HT1080 (cell line): ENCODE measurements at places on chromosomes 7 and 10. TPM values are rescaled to one million over a fixed set of nuclear protein-coding genes. Genes with fewer than 3 reads are reported as not detected.

- DNase-seq: no peak
Observed at GRCh38 chr10:20277820-20278219, 461.6 kb downstream of the PLXDC2 start.

OIT3 gene
- not detected in 2 replicates for total RNA-seq

DNA sequence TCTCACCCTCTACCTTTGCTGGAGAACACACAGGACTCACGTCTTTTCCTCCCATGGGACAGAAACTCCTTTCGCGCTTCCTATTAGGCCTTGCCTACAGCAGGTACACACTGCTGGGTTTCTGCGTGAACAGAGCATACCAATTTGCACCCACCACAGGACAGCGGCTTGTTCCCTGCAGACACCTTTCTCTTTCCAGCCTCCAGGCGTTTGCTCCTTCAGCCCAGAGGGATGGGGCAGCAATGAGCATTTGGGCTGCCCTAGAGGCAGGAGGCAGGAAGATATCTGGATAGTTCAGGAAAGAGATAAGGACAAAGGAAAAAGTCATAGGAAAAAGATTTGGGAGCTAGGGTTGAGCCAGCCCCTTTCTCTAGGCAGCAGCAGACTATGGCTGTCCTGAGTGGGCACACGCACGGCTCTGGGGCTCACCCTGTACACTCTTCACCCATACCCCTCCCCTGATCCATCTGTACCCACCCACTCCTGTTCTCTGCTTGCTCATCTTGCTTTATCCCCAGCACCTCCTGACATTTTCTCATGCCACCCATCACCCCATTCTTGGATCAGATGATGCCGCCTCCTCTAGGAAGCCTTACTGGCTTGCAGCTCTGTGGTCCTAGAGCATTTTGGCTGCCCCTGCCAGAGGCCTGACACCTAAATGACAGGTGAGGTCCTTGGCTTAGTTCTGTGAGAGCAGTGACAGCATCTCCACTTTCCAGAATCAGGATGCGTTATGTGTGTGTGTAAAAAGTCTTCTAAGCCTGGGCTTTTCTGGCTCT lies 40.7 kb upstream of the SPDYE3 start:
- DNase-seq: no peak

RABGEF1 gene
- total RNA-seq: 25.6 and 34.3 TPM in 2 replicates

DNA sequence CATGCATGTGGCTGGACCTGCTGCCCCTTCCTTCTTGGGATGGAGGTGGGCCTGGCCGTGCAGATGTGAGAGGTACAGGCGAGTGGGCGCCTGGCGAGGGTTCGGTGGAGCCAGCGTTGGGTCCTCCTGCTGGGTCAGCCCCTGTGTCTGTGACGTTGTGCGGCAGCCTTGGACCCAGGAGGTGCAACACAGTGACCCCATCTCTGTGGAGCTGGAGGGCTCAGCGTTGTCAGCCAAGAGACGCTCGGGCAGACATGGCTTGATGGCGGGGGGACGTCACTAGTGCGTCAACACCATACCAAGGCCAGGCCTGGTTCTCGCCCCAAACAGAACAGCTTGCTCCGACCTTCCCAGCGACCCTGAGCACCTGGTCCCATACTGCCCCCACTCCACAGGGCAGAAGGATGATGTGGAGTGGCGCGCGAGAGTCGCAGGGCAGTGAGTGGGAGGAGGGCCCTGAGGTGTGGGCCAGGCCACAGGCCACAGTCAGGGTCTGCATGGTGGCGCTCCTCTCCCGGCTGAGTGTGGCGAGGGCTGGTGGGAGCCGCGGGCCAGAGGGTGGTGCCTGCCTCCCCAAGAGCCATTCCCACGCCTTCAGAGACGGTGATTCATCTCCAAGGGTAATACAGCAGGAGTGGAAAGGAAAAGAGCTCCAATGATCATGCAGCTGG lies 184.4 kb downstream of the DNAJB6 start:
- DNase-seq: no peak

DNA sequence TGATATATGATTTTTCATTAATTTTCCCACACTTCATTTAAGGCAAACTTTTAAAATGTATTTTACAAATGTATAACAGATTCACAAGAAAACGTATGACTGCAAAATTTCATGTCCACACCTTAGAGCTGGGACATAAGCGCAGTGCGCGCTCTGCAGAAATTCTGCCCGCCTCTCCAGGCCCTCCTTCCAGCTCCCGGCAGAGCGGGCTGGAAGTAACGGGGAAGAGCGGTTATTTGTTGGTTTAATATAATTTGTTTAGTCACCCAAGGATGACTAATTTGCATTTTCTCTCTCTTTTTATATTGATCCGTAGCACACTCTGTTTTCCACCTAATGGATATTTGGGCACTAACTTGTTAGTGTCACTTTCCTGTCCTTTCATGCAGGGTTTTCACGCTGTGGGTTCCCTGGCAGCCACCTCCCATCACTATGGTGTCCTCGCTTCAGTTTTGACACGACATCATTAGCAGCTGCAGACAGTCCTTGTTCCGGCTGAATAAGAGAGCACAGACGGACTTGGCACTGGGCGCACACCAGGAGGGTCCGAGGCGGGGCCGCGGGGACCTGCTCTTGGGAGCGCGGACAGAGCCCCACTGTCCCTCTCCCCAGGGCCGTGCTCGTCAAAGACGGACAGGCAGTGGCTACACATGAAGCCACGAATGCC lies 129.2 kb upstream of the SEC61G start:
- DNase-seq: no peak

HSPB1 gene
- total RNA-seq: 0.43 and 1.2 TPM in 2 replicates

GRCh38 chr10:122164815-122165483 lies 106.1 kb upstream of the BTBD16 start:
- DNase-seq: no peak

GRCh38 chr7:69600710-69601519 lies 2.6 kb downstream of the AUTS2 start:
- DNase-seq: no peak

DNA sequence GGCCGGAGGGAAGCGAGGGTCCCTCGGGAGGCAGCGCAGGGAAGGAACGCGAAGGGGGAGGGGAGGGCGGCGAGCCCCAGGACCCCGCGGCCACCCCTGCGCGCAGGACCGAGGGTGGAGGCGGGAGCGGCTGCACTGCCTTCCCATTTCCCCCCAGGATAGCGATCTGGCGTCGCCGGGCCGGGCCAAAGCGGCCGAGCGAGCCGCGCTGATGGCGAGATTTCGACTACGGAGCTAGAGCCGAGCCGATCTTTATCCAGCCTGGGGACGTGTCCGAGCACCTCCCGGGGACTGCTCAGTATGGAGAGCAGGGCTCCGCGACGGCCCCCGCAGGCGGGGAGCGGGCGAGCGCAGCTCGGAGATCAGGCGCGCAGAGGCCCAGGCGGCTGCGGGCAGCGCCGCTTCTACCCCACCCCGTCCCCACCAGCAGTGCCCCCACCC lies 590 bp upstream of the CRTAC1 start:
- DNase-seq: no peak

GRCh38 chr7:35695473-35695850 lies 527 bp upstream of the HERPUD2 start:
- peak; percentile 38 for DNase-seq

- peak; percentile 55 for DNase-seq
Observed at GRCh38 chr10:43461950-43462349, 25.0 kb downstream of the ZNF487 start.

GRCh38 chr10:10598297-10598696 lies 419.4 kb upstream of the CELF2 start:
- no peak for DNase-seq

- DNase-seq: peak; percentile 92
Observed at GRCh38 chr10:52486840-52487611, 172.9 kb downstream of the DKK1 start.

GRCh38 chr10:70482982-70483760 lies 4.6 kb downstream of the PALD1 start:
- DNase-seq: no peak

DNA sequence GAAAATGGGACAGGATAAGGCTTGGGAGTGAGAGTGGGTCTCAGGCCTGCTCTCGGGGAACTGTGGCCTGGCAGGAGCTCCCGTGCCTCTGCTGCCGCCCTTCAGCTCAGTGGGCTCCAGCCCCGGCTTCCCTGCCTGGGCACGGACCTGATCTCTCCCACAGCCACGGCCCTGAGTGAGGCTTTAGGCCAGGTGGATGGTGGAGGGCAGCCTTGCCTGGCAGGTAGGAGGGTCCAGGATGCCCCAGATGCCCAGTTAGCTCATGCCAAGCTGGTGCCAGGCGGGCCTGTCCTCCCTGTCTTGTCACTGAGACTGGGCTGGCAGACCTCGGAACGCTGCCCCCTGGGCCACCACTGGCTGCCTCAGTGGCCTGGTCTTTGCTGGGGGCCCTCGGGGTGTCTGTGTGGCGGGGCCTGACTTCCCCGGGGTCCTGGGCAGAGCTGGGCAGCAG lies 116.6 kb downstream of the INPP5A start:
- DNase-seq: no peak

DNA sequence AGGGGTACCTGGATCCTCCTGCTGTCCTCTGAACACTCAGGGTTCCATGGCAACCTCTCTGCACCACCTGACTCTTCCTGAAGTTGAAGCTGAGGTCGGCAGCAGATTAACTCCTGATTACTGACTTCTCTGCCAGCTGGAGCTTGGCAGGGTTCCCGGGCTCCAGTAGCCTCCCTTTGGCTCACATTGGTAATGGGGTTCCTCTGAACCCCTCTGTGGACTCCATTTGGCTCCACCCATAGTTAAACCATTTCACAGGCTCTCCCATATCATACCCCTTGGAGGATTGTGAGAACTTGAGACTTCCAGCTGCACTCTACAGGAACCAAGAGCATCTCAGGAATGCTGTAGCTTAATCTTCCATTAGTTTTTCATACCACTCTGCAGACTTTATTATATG lies 292.5 kb downstream of the HDAC9 start:
- no peak for DNase-seq

DNA sequence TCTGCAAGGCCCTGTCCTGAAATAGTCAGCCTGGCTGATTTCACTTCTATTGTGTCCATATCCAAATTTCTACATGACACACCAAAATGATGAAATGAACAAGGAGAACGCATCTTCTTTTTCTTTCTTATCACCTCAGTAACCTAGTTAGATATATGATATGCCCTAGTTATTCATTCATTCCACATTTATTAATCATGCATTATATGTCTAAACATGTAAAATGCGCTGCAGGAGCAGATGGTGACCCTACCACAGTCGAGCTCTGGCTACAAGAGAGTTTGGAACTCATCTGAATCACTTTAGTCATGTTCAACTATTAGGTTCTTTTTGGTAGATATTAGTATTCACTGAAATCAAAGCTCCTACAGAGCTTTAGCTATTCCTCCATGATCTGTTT lies 31.8 kb upstream of the VPS41 start:
- DNase-seq: no peak

DNA sequence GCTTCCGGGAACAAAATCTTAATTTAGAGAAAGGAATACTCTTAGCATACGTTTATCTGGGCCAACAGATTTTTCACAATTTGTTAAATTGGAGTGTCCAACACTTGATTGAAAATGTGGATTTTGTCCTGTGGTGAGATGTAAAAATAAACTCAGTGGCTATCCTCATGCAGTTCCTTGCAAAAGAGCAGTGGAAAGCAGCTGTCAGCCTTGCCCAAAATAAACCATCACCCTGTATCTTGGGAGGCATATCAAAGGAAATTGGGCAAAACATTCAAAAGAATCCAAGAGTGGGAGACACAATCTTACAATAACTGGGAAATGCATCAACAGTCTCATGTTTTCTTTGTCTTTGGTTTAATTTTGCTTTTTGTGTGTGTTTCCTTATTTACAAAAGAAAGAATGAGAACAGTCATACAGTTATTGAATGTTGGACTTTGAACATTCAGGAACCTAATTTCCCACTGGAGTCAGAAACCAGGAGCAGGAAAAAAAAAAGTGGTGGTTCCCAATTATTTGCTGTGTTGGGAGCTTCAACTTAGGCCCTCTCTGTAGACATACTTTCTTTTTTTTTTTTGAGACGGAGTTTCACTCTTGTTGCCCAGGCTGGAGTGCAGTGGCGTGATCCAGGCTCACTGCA lies 44.4 kb upstream of the DGKI start:
- DNase-seq: no peak

GRCh38 chr7:47472444-47473157 lies 109.3 kb downstream of the TNS3 start:
- DNase-seq: no peak

DNA sequence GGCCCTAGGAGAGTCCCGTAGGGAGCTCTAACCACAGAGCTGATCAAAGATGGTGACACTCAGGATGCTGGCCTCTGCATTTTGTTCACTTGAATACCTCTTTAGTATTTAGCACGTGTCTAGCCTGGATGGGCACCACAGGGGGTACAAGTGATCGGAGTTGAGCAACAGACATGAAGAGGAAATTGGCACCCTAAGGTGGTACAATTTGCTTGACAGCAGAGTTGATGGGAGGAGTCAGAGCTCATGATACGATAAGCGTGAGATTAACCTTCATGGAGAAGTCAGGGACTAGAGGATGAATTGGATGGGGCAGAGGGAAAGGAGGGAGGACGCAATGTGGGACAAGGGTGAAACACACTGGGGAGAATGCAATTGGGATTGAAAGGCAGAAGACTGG lies 9.9 kb upstream of the ZNF212 start:
- no peak for DNase-seq

GRCh38 chr10:77608281-77608680 lies 29.3 kb downstream of the KCNMA1 start:
- no peak for DNase-seq

DNA sequence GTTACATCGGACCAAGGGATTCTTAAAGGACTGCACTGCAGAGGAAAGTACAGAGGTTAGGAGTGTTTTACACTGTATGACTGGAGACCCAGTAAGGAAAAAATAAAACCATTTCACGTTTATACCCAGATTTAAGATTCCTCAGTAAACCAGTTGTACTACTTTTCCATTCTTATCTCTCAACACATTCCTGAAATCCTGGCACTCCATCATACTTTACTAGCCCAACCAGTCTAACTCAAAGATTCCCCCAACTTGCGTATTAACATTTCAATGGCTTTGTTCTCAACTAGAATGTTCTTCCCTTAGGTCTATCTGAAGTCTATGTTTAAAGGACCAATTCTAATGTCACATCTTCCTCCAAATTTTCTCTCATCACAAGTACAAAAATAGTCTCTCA lies 8.0 kb downstream of the CCDC186 start:
- DNase-seq: no peak

NKX1-2 gene
- 0.05 TPM in 1 of 2 replicates, not detected in the other for total RNA-seq

- DNase-seq: no peak
Observed at GRCh38 chr10:122348935-122349361, 25.6 kb upstream of the PLEKHA1 start.

MACC1 gene
- total RNA-seq: not detected in 2 replicates

- no peak for DNase-seq
Observed at GRCh38 chr10:29327746-29328102, 38.9 kb downstream of the LYZL1 start.

DNA sequence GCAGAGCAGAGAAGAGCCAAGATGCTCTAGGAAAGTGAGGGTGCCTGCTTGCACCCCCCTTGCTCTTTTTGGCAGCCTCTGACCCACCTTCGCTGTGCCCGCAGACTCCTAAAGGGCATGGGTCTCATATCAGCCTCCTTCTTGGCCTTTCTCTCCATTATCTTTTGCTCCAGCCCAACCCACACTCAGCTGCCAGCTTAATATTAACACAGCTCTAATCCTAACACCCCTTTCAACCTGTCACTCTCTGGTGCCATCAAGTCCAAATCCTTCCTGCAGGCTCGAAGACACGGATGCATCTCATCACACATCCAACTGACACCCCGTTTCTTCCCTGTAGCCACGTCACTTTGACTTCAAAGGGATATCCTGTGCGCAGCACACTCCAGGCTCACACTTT lies 171.6 kb upstream of the AUTS2 start:
- DNase-seq: no peak
